ENCODE measurements at places on chromosomes 1 and 21. TPM values are rescaled to one million over a fixed set of nuclear protein-coding genes. Genes with fewer than 3 reads are reported as not detected.

DNA sequence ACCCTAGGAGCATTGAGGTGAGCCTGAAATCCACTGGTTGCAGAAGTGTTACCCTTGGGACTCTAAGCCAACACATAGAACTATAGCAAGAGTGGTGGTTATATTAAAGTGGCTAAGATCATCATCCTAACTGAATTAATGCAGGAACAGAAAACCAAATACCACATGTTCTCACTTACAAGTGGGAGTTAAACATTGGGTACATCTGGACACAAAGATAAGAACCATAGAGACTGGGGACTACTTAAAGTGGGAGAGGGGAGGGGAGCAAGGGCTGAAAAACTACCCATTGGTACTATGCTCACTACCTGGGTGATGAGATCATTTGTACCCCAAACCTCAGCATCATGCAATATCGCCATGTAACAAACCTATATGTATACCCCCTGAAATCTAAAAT lies 100.0 kb downstream of the SLC25A24 start:
- no peak overlapping the region for H3K4me3 ChIP-seq
- no peaks in the 10 kb centered on the region for H3K4me1 ChIP-seq
- DNase-seq, result no peak
- no peak overlapping the region for H3K27ac ChIP-seq
- peaks cover 4% of the 10 kb centered on the region for H3K27me3 ChIP-seq
- no peaks in the 10 kb centered on the region for H3K36me3 ChIP-seq

DNA sequence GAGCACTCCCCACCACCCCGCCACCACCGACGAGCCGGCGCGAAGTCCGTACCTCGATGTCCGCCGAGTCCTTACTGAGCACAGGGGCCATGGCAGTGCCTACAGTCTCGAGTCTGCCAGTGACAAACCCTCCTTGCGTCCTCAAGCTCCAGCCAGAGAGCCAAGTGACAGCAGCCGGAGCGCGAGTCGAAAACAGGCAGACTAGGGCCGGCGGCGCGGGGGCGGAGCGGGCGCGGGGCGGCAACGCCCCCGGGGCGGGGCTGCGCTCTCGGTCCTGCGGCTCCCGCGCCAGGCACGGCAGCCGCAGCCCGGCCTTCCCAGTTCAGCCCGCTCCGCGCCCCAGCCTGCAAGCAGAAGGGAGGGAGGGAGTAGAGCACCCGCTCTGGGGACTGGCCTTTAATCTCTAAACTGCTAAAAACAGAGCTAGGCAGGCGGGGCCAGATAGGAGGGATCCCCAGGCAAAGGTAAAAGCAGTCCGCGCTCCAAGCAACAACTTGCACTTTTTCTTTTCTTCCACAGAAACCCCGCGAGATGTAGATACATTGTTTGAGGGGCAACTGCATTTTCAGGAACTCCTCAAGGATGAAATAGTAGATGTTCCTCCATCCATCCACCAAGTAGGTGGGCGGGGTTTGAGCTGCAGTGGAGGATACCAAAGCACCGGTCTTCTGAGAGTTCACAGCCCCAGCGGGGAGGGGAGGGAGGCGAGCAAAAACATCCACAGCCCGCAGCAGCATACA lies at the start of gene DPYD:
TSS of gene DPYD (minus strand) at position 203 of the 740 bp plus-strand sequence. CDS start at position 91, 112 bp downstream.
- no peaks in the 10 kb centered on the region for H3K36me3 ChIP-seq
- peaks cover 63% of the 10 kb centered on the region for H3K4me1 ChIP-seq
- peak within 1 kb of the TSS; percentile 96 for H3K27ac ChIP-seq
- H3K4me3 ChIP-seq, result peak within 1 kb of the TSS; percentile 93

GRCh38 chr21:20999659-21000058 lies 1.4 kb downstream of the NCAM2 start:
- peak; percentile 56 for DNase-seq
- H3K4me3 ChIP-seq, result peak overlapping the region; percentile 88
- no peak overlapping the region for H3K27ac ChIP-seq
- H3K27me3 ChIP-seq, result peaks cover 21% of the 10 kb centered on the region

GRCh38 chr1:52542085-52542688 lies 10.7 kb downstream of the TUT4 start:
- no peak for DNase-seq
- H3K4me1 ChIP-seq, result peaks cover 6% of the 10 kb centered on the region
- H3K4me3 ChIP-seq, result no peak overlapping the region

GRCh38 chr1:167714439-167715156 lies 7.2 kb upstream of the MPZL1 start:
- H3K4me1 ChIP-seq, result peaks cover 31% of the 10 kb centered on the region
- DNase-seq, result peak; percentile 97
- H3K36me3 ChIP-seq, result peaks cover 9% of the 10 kb centered on the region
- peak overlapping the region; percentile 94 for H3K27ac ChIP-seq
- peaks cover 41% of the 10 kb centered on the region for H3K27me3 ChIP-seq
- H3K4me3 ChIP-seq, result peak overlapping the region; percentile 94

GRCh38 chr1:15035236-15035635 lies 118.3 kb upstream of the TMEM51 start:
- no peak overlapping the region for H3K4me3 ChIP-seq
- H3K27ac ChIP-seq, result no peak overlapping the region
- H3K36me3 ChIP-seq, result no peaks in the 10 kb centered on the region
- no peak for DNase-seq
- H3K4me1 ChIP-seq, result no peaks in the 10 kb centered on the region

Gene ANKRD35
- total RNA-seq, result 0.11 TPM

Gene IFNGR2
- total RNA-seq, result 38.9 TPM

Gene CACNA1S
- 0.07 TPM for total RNA-seq

Gene PLCH2
- 0.59 TPM for total RNA-seq

Gene STUM
- 1.1 TPM for total RNA-seq

Gene S100A9
- total RNA-seq, result not detected
